ENCODE measurements at places on chromosomes 2 and 18.

GRCh38 chr2:143087033-143087432 lies 42.2 kb upstream of the ARHGAP15 start:
- DNase-seq = no peak

GRCh38 chr2:240595381-240596079 lies 9.0 kb downstream of the CAPN10 start:
- DNase-seq = no peak

DNA sequence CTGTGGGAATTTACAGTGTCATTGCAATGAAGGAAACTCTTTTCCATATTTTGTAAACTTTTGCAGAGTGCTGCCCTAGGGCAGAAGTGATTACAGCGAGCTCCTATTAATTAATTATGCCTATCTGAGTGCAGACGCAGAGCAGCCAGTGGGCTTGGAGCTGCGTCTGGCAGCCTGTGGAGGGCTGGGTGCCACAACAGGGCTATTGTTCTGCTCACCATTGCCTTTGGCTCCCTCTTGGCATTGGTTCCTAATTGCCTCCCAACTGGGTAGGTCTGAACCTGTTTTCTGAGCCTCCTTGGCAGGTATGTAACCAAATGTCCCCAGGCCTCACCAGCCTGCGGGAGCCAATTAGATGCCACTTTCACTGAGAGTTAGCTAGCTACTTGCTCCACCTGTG lies 25.6 kb upstream of the ITGB6 start:
- DNase-seq = no peak

DNA sequence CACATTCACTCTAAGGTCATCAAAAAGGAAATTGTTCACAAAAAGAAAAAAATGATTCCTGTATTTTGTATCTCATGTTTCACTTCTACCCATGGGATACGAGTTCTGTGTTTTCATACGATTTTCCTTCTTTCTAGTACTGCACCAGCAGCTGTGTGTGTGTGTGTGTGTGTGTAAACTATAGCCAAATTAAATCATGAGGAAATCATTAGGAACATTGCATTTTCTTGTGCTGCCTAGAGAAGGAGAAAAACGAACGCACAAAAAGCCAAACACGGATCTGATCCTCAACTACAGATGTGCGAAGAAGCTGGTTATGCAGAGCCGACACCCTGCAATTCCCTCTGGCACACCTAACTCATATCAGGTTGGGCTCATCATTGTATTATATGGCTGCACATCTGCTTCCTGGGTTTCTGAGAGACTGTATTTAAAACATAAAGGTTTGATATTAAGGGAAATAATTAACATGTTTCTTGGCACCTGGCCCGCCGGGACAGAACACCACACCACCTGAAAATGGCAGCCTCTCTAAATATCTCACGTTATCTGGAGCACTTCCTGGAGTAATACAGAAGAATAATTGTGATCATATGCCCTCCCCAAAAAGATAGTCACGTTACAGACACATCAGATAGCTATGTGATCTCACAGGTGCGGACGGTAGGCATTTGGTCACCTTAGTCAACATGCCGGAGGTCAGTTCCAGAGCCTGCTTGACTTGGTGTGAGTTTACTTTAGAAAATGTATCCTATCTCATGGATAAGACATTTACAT lies 586.3 kb upstream of the SALL3 start:
- no peak for DNase-seq

GRCh38 chr2:239036819-239037558 lies 189.1 kb downstream of the TWIST2 start:
- DNase-seq = no peak

DNA sequence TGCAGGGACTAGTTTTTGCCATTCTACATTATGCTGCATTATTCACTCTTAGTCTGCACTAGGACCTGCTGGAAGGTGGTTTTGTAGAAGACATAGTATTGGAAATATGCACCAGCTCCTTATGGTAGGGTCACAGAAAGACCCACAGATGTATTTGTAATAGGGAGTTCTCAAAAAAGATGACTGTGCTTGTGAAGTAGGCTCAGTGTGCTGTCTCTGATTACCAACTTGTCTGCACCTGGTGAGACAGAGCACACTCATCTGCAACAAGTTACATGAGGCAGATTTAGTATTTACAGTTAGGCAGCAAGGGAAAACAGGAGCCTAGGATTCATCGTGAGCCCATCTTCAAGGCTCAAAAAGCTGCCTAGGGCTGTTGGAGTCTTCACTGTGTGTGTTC lies 29.4 kb downstream of the RHBDD1 start:
- no peak for DNase-seq

DNA sequence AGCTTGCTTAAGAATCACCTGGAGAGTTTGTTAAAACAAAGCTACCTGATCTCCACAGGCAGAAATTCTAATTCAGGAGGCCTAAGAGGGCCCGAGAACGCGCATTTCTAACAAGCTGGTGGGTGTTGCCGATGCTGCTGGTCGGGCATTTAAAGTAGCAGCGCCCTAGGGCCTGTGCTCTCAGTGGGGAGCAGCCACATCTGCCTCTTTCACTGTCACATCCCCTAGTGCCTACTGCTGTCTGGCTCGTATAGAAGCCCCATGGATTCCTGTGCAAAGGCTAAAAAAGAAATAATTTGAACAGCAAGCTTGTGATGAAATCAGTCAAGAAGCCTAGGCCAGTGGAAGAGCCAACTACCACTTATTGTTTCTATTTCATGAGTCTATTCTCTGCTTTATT lies 126.7 kb upstream of the SMIM21 start:
- DNase-seq = no peak

DNA sequence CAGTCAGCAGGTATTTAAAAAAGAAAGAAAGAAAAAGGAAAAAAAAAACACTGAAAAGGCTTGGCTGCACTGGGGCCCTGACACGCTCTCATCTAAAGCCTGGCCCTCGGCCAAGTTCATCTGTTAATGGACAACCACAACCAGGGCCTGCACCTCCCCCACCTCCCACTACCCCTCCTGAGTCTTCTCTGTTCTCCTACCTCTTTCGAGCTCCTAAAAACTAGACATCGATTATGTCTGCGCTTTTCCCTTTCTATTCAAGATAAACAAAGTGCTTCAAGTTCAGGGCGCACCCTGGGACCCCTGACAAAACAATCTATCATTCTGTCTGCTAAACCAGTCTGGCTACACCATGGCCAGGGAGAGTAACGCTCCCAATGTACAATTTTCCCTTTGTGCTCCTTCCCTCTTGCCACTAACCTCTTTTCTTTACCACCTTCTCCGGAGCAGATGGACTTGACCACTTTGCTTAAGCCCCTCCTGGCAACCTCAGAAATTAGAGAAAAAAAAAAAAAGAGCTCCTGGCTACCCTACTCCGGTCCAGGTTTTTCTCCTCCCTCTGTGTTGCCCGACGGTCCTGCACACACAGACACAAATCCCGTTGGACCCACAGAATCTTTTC lies 22.7 kb downstream of the BCL11A start:
- no peak for DNase-seq

DNA sequence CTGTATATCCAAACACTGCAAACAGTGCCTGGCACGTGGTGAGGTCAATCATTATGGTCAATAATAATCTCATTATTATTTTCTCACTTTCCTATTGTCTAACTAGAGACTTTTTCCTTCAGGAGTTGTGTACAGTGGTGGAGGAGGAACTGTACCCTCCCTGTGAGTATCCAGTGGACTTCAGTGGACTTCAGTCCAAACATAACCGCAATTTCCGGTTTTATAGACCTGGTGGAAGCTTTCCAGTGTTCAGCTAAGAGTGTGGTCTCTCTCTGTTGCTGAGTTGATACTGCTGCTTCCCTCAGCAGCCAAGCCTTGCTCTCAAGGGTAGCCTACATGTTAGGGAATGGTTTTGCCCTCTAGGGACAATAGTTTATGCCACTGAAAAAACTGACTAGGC lies 447.1 kb downstream of the TMEM182 start:
- no peak for DNase-seq

- no peak for DNase-seq
These were observed 10.8 kb upstream of the ALPP start for GRCh38 chr2:232367591-232368233.

DNA sequence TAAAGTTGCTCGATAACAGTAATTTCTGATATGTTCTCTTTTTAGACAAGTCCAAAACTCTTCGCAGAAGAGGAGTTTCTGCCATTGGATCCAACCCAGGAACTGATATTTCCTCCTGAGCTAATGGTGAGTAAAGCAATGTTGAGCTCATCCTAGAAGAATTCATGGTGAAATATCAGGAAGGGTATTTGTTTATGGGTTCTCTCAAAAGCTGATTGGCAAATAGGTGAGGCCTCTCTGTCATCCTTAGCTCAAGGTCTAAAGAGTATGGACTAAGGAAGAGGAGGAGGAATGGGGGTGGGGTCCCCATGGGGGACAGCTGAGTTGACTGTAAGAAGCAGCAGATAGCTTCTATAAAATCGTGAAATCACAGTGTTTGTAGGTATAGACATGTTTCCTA lies 18.2 kb downstream of the AOX1 start:
- no peak for DNase-seq

DNA sequence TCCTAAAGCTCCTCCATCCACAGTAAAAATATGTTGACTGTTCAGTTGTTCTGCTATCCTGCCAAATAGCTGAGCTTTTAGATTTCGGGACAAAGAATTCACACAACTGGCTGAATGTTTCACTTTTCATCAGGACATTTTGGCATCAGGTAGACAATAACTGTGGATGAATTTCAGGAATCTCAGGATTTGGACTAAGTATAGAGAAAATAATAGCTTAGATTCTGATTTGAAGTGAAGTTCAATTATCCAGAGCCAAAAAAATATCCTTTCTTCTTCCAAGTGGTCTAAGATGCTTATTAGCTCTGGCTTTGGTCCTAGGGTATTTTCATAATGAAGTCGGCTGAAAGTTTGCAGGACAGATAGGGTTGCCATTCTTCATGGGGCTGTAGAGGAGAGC lies 16.1 kb downstream of the KCNE4 start:
- no peak for DNase-seq

Measured in stimulated activated CD4-positive, alpha-beta T cell treated with anti-CD3 and anti-CD28 coated beads, Interleukin-1b, Interleukin-23, amount 100 ng/mL, for 1 hour (primary cell).